PC-3 (cell line): ENCODE measurements at places on chromosomes 1 and 21.

GRCh38 chr1:151371370-151372057 lies 991 bp downstream of the SELENBP1 start:
- peak; percentile 40 for DNase-seq

DNA sequence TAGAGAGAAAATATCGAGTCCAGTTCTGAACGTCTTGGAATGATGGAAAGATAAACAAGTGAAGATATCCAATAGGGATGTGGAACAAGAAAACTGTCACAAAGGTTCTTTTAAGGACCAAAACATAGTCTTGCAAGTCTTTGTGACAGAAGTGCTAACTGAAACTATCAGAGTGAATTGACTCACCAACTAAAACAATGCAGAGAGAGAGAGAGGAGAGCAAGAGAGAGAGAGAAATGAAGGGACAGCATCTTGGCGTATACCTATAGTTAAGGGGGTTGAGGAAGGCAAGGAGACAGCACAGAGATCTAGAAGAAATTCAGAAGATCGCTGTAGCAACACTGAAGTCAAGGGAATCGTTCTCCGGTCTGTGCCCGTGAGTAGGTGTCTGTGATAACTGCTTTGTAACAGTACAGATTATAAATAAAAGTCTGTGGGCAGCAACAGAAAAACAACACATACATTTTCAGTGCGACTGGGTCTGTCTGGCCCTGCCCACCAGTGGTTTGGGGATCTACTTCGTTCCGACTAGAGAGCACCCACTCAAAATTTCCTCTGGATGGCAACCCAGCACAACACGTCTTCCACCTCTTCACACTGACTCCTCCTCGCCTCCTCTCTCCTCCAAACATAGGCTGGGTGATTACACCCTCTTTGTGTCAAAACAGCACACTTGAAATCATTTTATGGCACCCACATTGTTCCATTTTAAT lies 4.8 kb upstream of the COA6 start:
- DNase-seq, result no peak

DNA sequence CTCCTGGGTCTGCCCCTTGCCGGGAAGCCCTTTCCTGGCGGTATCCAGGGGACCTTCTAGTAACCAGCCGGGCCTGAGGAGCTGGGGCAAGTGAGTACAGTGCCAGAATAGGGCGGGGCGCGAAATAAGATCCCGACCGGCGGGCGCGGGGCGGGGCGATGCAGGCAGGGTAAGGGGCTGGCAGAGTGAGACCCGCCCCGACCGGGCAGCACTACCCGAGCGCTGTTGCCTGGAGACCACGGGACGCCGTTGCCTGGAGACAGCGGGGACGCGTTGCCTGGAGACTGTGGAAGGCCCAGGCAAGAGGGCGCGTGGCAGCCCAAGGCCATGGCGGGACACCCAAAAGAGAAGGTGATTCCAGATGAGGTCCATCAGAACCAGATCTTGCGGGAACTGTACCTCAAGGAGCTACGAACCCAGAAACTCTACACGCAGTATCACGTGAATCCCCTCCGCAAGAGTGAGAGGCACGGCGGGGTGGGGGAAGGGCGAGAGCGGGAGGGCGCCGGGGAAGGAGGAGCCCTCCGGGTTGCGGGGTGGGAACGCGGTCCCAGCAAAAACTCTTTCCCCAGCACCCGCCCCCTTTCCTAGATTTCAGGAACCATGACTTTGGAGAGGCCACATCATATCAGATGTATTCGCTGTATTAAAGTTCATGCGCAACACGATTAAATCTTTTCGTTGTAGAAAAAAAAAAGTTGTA lies 24.3 kb downstream of the EBNA1BP2 start:
- peak; percentile 62 for DNase-seq

GRCh38 chr1:17768651-17769241 lies 13.6 kb downstream of the ACTL8 start:
- DNase-seq, result peak; percentile 64

DNA sequence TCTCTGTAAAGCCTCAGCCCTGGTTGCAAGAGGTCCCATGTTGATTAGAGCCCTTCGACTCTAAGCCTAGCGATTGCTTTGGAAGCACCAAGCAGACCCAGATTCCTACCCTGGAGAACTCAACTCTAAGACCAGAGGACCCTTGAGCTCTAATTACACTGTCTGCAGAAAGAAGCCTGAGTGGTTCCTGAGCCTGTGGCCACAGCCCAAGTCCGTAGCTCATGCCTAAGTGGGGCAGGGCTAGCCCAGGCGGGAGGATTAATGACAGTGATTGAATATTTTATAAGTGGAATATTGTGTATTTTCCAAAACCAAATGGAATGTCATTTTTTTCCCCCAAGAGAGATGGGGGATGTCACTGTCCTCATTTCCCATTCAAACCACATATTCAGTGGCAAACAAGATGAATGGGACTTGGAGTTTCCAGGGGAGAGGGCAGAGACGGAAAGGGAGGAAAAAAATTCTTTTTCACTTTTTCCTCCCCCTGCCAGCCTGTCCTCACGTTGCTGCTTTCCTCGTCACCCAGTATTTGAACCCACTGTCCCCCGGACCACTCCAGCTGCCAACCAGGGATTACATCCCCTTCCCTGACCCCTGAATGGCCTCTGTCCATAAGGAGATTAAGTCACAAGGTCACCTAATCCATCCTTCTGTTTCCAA lies 79.6 kb upstream of the CTTNBP2NL start:
- DNase-seq, result no peak

DNA sequence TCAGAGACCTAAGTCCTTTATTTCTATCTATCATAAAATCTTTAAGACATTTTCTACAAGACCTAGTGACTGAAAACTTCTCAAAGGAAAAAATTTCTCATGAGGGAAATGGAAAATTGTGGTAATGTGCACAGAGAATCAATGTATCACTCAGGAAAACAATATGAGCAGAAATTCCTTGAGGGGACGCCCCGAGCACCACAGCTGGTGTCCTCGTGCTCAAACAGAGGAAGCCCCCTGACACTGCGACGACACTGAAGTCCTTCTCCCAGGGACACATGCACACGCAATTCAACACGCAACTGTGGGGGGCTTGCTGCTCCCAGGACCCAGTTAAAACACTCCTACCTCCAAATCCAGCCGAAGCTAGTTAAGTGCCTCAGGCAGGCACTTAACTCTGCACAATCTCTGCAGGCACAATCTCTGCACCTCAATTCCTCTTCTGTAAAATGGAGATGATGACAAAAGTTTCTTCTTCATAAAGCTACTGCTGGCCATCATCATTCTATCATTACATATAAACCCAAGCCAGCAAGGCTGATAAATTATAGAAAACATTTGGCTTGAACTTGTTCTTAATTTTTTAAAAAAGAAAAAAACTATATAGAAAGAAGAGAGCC lies 16.0 kb downstream of the ZBTB17 start:
- DNase-seq, result no peak

- DNase-seq, result peak; percentile 74
These were observed 89.3 kb downstream of the SIM2 start for GRCh38 chr21:36788120-36788638.

- DNase-seq, result peak; percentile 19
These were observed 160.3 kb downstream of the PTPRU start for GRCh38 chr1:29396438-29397255.

DNA sequence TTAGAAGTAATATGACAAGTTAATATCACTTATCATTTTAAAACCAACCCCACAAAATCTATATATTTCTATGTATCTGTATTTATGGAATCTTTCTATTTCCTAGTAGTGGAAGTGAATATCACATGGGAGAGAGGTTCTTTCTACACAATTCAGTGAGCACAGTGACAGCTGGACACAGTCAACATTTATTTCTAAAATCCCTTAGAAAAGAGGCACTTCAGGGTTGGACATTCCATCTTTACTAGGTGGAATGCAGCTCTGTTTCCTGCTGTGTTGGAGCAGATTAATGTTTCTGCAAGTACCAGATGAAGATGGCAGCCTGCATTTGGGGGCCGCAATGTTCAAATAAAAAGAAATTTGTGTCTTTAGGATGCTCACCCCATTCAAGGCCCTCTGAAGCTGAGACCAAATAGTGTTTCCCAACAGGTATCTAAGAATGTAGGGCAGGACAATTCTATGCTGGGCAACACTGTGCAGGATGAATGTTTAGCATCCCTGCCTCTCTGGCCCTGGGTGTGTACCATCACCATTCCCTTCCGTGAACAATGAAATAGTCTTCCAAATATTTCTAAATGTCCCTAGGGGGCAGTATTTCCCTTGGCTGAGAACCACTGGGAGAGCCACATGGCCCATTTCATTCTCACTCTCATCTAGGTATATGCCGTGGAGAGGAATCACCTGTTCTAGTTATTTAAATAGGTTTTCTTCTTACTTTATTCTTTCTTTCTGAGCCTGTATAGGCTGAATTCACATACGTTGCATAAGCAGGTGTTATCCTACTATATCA lies 394.8 kb downstream of the PRDM2 start:
- peak; percentile 63 for DNase-seq

GRCh38 chr1:12756768-12757413 lies 10.9 kb downstream of the CFAP107 start:
- no peak for DNase-seq

DNA sequence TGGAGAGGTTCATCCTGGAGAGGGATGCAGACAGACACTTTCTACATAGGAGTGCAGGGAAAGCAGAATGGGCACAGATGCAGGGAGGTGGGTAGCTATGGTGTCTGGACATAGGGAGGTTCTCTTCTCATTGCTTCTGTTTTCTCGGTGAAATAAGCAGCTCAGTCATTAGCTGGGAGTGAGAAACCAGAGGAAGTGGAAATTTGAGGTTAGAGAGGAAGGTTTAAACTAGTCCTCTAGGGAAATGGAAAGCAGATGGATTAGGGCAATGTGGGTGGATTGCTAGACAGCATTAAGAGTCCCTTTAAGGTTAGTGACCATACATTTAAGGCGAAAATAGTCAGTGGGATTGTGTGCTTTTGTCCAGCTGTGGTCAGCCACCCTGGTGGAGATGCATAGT lies 39.6 kb downstream of the MPZL1 start:
- no peak for DNase-seq

DNA sequence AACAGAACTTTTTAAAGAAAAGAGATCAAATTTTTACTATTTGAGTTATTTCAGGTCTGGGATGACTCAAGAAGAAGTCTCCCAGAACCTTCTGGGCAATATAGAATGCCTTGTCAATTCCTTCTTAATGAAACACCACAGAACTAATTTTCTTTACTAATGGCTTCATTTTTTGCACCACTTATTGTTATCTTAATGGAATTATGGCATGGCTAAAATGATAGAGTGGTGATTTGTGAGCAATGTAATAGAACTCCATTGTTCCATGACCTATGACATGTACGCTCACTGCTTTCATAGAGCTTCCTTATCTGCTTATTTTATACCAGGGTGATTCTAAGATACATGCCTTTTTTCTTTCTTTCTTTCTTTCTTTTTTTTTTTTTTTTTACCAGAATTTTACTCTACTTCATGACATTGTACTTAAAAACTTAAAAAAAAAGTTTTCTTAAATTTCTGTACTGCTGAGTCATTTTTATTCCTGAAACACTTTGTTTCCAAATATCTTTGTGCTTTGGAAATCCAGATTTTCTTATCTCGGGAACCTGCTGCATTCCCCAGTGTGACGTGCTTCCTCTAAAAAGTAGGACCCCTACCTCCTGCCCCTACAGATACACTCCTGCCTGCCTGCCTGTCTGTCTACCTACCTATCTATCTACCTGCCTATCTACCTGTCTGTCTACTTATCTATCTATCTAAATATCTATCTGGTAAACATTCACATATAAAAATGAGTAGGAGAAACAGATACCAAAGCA lies 284.9 kb downstream of the PBX1 start:
- no peak for DNase-seq

DNA sequence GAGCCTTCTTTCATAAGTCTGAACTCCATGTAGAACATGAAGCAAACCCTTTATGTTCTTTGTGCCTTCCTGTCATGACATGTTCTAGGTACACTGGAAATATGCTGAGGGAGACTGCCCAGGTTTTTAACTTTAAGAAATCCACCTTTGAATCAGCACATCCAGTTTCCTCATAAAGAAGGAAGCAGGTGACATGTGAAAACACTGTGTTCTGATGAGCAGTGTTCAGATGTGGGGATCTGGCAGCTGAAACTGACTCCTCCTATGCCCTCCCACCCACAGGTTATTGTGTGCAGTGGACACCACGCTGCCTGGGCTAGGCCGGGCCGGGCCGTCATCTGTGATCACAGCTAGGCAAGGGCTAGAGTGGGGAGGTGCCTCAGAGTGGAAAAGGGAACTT lies 51.1 kb downstream of the CNN3 start:
- DNase-seq, result no peak

GRCh38 chr1:110783292-110783918 lies 89.5 kb upstream of the CD53 start:
- DNase-seq, result peak; percentile 73

- DNase-seq, result peak; percentile 44
These were observed 19.9 kb upstream of the LDLRAP1 start for GRCh38 chr1:25523542-25523941.

GRCh38 chr1:117696561-117696960 lies 90.7 kb downstream of the TENT5C start:
- no peak for DNase-seq

- peak; percentile 53 for DNase-seq
These were observed 9.9 kb downstream of the TOR1AIP2 start for GRCh38 chr1:179867493-179868330.

GRCh38 chr1:147515045-147515869 lies 26.0 kb upstream of the BCL9 start:
- DNase-seq, result peak; percentile 96

DNA sequence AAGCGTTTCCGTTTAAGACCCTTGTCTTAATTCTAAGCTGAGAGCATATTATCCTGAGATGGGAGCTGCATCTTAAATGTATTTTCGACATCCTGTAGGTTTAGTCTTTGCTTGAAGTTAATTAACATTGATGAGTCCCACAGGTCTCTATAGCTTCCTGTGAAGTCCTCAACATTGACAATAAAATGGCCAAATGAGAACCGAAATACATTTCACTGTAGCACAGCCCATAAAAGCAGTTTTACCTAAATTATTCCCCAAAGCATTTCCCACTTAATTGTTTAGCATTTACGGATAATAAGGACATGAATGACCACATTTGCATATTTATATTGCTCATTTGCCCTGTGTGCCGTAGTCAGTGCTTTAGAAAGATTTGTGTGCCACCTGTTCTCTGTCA lies 116.4 kb downstream of the CRB1 start:
- DNase-seq, result no peak

DNA sequence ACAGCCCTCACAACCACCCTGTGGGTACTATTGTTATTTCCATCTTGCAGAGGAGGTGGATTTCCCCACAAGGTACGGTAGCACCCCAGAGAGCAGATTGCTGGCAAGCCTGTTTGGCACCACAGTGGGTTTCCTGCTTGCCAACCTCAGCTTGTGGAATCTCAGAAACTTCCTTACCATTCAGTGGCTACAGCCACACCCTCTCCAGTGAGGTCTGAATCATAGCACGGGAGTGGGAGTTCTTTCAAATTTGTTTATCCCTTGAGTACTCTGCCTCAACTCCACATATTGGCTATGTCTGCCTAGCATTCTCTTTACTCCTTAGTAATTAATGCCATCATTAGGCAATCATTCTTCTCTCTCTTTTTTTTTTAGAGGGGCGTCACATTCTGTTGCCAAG lies 162.1 kb downstream of the PTPRU start:
- peak; percentile 56 for DNase-seq

GRCh38 chr1:8145545-8146202 lies 119.6 kb upstream of the ERRFI1 start:
- DNase-seq, result no peak

GRCh38 chr21:34623516-34623915 lies 8.6 kb upstream of the RCAN1 start:
- no peak for DNase-seq

- DNase-seq, result no peak
These were observed 8.2 kb upstream of the EFHD2 start for GRCh38 chr1:15401391-15402055.
